HFFc6 (cell line): ENCODE measurements at places on chromosomes 7 and 10.
A peak's percentile ranks its signal among the peaks of the same experiment; 100 is the strongest.

DNA sequence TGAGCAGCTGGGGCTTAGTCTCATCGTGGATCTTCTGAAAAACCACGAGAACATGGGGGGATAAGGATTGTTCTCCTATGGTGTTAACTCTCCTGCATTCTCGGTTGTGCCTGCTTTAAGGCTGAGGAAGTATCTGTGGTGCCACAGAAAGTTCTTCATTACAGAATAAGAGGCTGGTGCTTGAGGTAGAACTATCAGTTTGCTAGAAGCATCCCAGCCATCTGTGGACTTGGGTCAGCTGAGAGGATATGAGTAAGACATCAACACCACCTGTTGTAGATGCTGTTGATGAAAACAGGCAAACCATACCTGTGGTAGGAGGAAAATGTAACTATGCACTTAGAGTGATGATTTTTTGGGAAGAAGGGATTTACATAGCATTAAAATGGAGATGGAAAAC is 416.6 kb downstream of the PHTF2 start:
- DNase-seq, result no peak

GRCh38 chr7:78399033-78399769 is 600.6 kb downstream of the PHTF2 start:
- DNase-seq, result no peak

- no peak for DNase-seq
Observed at GRCh38 chr7:43118313-43118712, 5.9 kb downstream of the HECW1 start.

- DNase-seq, result no peak
Observed at GRCh38 chr10:29987471-29987870, 71.9 kb downstream of the JCAD start.

GRCh38 chr7:983616-984071 is 663 bp downstream of the CYP2W1 start:
- no peak for DNase-seq

GRCh38 chr7:27438881-27439589 is 196.4 kb downstream of the EVX1 start:
- no peak for DNase-seq

GRCh38 chr10:77513220-77513619 is 124.4 kb downstream of the KCNMA1 start:
- no peak for DNase-seq

DNA sequence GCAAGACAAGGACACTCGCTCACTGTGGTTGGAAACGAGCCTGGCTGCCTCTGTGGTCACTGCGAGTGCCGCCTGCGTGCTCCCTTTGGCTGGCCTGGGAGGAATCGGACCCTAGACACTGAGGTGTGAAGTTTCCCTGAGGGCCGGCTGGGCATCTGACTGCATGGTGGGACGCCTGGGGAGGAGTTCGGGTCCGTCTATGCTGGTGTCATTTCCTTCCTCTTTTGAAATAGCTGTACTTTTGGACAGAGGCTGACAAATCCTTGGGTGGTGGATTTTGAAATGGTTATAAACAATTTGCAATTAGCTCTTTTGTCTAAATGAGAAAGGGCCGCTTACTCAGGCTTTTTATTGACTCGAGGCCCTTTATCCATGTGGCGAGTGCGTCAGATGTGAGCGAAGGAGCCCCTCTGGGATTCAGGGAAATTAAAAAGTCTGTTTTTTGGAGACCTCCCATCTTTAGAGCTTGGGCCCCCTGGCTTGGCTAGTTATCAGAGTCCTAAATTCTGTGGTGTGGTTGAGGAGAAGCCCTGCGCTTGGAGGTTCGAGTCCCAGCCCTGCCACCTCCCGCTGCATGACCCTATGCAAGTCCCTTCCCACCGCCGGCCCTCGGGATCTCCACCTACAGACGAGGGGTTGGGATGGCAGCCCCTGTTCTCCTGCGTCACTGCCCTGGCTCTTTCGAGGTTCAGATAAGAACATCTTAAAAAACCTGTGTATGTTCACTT is 147.1 kb downstream of the RGS10 start:
- DNase-seq, result peak; percentile 13

DNA sequence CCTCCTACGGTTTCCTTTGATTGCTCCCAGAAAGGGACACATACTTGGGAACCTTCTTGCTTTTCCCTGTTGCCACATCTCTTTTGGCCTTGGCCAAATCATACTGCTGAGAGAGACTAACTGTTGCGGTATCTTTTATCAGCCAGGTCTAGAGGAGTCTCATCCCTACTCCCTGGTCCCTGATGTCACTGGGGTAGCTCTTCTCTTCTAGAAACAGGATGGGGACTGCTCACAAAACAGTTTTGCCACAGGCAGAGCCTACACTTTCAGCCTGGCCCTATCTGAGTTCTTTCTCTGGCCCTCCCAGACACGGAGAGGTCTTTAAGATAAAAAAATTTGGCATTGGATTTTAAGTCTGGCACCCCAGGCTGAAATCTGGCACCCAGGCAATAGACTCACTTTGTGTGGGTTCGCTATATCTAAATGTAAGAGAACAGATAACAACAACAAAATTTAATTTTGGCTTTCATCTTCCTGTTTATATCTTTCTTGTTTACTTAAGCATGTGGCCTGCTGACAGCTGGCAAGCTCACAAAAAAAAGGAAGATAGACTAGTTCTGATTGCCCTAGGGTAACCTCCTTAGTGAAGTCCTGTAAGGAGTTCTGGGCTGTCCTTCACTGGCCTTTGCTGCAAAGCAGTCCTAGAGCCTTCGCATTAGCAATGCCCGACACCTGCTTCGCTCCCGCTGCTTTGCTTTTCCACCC is 228.3 kb upstream of the NPVF start:
- DNase-seq, result no peak

- no peak for DNase-seq
Observed at GRCh38 chr7:102101926-102102325, 184.7 kb upstream of the SH2B2 start.

DNA sequence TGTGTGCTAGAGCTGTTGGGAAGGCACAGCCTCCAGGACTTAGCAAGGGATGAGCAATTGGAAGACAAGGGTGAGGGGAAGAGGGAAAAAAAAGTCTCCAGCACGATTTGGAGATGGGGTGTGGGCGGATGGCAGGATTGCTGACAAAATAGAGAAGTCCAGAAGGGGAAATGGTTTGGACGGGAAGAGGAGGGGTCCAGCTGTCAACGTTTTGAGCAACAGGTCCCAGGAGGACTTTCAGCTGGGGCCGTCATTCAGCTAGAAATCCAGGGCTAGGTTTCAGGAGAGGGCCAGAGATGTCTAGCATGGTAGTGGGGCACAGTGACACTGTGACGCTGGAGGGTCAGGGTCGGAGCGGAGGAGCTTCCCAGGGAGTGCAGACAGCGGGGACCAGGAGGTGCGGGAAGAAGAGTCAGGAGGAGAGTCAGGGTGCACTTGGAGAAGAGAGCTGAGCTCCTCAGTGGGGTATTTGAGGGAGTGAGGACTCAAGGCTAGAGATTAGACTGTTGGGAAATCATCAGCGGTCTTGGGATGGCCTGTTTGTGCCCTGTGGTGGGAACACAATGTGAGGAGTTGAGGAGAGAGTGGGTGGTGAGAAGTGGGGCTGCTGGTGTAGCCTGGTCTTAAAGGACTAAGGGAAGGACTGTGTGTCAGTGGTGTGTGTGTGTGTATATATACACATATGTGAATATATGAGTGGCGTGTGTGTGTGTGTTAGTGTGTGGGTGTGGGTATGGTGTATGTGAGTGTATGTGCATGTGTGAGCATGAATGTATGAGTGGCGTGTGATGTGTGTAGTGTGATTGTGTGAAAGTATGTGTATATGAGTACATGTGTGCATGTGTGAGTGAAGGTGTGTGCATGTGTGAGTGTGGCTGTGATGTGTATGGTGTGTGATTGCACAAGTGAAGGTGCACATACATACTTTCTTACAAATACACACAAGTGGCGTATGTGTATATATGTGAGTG is 3.8 kb downstream of the ZYX start:
- DNase-seq, result no peak

- no peak for DNase-seq
Observed at GRCh38 chr7:77403957-77404356, 12.2 kb downstream of the GSAP start.

- no peak for DNase-seq
Observed at GRCh38 chr7:89067048-89067447, 271.5 kb upstream of the TEX47 start.

DNA sequence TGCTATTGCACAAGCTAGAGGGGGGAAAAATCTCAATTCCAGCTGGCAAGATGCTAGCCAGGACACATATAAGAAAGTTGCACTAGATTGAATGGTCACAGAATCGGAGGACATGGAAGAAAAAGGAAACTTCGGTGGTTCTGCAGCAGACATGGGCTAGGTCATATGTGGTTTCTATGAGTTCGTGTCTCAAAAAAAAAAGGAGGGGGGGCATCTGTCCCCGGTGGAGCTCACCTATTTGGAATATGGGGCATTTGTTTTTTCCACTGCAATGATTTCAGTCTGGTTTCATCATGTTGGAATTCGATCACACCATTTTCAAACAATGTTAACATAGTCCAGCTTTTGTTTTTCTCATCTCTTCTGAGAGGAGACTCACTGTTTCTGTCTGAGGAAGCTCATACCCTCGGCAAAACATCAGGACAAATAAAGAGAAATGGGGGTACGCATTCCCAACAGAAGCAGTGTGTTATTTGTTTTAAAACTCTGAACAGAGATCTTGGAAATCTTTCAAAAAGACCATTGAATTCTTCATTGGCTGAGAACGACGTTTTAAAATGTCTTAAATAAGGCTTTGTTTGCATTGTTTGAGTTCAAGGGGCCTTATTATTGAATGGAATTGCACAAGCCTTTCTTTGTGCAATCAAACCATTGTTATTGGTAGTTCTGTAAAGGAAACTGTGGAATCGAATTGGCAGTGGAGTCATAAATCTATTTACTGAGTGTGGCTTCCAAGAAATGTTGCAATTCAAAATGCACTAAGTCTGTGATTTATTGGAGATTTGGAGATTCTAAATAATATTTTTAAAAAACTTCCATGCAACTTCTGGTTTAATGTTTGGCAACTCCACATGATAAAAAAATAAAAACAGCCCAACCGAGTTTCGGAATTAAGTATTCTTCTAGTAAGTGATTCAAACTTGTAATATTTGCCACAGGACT is 173.2 kb downstream of the RTKN2 start:
- no peak for DNase-seq

DNA sequence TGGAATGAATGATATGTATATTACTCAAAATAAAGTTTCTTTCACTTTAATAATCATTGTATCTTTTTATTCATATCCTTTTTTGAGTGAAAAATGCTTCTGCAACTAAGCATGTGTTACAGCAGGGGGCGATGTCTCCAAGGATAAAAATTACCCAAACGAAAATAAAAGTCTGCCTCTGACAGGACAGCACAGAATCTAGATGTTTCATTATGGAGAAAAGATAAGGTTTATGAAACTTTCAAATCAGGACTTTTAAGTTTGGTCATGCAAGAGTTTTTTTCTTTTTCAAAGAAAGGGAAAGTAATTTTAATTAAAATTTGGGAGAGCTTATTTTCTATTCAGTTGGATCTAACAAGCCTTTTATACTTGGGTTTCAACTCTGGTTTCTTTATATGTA is 48.4 kb downstream of the TES start:
- peak; percentile 66 for DNase-seq

DNA sequence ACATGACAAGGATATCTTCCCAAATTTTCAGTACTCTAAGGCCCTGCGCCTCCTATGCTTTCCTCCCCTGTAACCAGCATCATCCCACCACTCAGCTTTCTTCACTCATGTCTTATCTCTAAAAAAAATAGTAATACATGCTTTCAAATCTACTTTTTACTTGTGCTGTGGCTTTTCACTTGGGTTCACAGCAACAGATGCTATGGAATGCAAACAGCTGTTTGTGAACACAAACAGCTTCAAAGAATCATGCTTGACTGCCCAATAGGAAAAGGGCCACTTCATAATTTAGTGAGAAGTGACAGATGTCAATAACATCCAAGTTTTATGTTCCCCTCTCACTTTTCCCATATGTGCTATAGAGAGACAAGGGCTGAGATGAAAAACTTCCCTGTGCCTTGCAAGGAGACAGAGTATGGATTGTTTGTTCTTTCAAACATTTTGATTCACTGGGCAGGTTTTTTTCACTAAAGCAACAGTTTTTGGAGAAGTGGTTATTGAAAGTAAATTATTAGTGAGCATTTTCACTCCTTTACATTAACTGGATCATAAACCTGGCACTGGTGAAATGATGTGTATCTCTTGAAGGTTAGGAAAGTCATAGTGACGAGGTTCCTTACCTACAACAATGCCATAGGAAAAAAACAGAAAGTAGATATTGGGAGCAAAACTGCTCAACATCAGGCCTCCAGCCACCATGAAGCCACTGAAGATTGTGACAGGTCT is 37.3 kb downstream of the SLC16A9 start:
- DNase-seq, result no peak

DNA sequence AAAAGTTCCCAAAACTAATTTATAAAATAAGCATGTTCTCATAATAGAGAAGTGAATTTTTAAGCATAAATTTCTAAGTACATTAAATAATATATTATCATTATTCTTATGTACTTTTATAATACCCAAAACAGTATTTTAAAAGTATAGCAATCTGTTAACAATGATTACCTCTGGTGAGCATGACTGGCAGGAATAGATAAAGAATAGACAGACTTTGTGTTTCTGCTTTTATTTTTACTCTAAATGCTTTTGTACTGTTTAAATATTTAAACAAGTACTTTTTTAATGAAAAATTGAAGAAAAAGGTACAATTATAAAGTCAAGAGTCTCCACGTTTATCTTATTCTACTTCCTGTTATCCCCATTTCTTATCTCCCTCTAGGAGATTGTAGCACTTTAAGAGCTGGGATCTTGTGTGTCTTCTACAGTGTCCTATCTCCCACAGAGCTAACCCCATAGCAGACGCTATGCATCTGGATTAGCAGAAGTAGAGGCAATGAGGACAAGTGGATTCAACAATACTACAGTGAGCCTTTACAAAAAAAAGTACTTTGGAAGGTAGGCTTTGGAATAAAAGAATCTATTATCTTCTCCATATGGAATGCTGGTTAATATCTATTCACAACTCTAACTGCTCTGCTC is 42.9 kb downstream of the IDE start:
- no peak for DNase-seq

DNA sequence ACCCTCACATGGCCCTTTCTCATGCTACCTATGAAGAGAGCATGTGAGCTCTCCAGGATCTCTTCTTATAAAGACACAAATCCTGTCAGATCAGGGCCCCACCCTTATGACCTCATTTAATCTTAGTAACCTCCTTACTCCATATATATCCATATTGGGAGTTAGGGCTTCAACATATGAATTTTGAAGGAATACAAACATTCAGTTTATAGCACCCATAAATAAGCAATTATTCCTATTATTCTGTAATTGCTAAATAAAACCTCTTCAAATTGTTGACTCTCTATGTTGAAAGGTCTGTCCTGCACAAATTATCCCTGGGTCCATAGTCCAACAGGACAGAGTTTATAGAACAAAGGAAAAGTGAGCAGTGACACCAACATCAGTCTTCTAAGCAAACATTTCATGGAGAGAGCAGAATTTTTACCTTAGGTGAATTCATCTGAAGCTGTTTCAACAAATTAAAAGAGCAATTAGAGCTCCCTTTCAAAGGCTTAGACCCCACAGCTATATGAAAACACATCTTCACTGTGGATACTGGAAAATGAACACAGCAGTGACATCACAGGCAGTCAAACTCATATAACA is 12.2 kb downstream of the DOCK4 start:
- DNase-seq, result no peak

- DNase-seq, result no peak
Observed at GRCh38 chr7:92404170-92404614, 43.1 kb upstream of the GATAD1 start.

- DNase-seq, result no peak
Observed at GRCh38 chr10:32957341-32958084, 517 bp downstream of the ITGB1 start.

GRCh38 chr7:109895536-109895935 is 1195.4 kb upstream of the LRRN3 start:
- no peak for DNase-seq
